SW480 (cell line): ENCODE measurements at places on chromosomes 12 and 14.

DNA sequence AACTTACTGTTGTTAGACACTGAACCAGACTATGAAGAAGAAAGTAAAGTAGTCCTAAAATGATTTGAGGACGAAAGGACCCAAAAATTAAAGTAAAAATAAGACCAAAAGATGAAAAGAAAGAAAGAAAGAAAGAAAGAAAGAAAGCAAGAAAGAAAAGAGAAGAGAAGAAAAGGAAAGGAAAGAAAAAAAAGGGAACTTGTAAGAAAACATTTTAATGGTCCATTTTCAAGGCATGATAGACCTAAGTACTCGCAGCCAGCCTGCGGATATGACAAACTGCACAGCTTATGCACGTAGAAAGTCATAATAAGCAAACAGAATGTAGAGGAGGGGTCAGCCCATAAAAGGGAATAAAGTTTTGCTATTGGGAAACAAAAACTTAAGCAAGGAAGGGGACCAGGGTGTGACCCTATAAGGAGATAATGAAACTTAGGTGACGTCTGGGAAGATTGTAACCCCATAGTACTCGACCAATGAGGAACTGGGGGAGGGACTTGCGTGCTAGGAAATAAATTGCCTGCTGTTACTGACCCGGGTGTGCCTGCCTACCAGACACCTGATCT, 59.7 kb downstream of the APOBEC1 start:
- DNase-seq = no peak

- no peak for DNase-seq
Measured at GRCh38 chr14:26905229-26905628, 307.4 kb upstream of the NOVA1 start.

DNA sequence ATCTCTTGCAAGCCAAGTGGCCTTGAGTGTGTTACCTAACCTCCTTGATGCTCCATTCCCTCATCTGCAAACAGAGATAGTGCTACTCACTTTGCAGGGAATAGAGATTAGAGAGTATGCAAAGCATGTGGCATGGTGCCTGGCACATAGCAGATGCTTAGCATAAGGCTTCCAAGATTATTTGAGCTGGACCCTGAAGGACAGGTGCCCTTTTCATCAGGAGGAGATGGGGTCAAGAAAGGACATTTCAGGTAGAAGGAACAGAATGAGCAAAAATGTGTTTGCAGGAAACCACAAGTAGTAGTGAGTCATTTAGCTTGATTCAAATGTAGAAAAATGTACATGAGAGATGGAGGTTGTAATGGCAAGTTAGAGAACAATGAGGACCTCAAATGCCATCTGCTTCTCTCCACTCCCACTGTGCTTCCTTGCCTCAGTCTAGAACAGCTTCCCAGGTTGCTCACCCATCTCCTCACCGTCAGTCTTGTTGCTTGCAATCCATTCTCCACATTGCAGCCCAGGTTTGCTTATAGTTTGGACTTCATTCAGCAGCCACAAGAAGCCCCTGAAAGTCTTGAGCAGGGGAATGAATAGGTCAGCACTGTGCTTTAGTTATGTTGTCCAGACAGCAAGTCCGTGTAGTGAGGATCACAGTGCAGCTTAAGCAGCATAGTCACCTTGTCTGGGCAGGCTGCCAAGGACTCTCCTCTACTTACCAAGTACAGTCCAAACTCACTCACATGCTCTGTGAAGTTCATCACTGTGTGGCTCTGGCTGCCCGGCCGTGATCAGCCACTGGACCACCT, 536.3 kb upstream of the CCDC196 start:
- DNase-seq = peak; percentile 39

DNA sequence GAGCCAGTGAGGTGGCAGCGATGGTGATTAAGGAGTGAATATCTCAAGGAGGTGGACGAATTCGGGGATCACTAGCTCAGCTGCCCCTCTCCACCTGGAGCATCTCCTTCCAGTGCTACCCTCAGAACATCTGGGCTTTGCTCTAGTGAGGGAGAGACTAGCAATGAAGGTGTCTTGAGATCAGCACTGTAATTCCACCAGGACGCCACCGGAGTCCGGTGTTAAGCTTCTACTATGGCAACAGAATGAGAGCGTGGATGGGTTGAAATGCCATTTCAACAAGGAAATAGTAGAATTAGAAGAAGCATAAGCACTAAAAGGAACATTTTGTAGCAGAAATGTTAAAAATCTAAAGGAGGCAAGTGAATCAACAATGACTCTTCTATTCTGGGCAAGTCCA, 61.1 kb downstream of the NTF3 start:
- DNase-seq = no peak

- no peak for DNase-seq
Measured at GRCh38 chr14:67735336-67736147, 33.9 kb downstream of the RDH12 start.

DNA sequence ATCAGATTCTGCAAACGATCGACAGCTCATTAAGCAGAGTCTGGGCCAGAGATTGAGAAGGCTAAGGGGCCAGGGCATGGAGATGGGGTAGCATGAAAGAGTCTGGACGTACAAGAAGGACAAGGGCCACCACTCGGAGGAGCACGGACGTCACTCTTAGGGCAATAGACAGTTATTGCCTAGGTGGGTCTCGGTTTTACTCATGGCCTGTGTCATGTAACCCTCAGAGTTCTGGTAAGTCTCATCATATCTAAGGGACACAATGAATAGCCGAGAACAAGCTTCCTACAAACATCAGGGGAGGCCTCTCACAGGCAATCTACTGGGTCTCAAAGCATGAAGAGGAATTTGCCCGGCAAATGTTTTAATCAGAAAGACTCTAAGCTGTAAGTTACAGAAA, 30.4 kb upstream of the ITPK1 start:
- DNase-seq = no peak

GRCh38 chr14:66514213-66514612, 6.3 kb downstream of the GPHN start:
- DNase-seq = no peak

DNA sequence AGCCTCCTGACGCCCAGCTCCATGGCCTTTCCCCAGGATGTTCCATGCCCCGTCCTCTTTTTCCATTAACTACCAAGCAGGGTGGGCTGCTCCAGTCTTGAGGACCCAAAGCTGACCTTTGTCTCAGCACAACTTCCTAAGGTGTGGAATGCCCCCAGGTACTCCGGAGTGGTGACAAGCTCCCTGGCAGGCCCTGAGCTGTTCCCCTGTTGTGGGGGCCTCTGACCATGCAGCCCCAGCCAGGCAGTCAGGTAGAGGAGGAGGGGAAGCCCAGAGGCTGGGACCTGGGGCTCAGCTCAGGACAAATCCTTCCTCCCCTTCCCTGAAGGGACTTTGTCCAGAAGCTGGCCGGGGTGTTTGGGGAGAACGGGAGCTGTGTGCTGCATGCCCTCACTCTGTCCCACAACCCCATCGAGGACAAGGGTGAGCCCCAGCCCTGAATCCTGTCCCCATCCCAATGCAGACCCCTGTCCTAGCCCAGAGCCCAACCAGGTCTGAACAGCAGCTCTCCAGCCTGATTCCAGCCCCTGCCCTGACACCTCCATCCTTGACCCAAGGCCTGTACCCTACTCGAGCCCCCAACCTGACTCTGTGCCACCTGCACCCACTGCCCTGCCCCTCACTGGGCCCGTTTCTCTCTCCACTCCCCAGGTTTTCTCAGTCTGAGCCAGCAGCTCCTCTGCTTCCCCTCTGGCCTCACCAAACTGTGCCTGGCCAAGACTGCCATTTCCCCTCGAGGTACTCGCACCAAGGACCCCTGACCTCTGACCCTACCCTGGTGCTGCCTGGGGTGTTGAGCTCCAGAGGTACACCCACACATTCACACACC, 4.4 kb downstream of the CARMIL3 start:
- no peak for DNase-seq

DNA sequence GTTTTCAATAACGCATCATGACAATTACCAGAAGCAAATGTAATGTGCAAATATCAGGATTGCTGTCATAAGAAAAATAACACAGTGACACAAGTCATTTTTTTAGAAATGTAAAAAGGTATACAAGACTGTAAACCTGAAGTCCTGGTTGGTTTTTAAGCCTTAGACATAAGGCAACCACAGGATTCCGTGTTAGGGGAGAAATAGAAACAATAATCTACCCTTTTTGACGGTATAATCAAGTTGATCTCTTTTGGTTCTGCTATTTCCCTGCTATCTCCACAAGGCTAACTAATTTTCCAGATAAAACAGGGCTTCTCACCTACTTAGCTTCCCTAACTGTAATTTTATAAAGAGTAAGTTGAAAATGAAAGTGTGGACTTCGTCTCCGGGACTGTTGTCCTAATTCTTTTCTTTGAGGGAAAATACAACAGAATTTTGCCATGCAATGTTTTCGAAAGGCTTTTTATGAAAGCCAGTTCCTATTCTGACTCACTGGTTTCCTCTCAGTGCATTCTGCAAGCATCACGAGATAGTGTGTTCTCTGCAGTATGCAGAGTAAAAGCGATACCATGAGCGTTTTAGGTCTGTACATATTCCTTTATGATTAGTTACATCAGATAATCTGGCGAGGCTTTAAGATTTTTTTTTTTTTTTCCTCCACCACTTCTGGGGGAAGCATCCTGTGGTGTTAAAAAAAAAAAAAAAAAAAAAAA, 10.6 kb downstream of the MYO1H start:
- no peak for DNase-seq

GRCh38 chr12:14148489-14149270, 167.3 kb upstream of the GRIN2B start:
- no peak for DNase-seq

DNA sequence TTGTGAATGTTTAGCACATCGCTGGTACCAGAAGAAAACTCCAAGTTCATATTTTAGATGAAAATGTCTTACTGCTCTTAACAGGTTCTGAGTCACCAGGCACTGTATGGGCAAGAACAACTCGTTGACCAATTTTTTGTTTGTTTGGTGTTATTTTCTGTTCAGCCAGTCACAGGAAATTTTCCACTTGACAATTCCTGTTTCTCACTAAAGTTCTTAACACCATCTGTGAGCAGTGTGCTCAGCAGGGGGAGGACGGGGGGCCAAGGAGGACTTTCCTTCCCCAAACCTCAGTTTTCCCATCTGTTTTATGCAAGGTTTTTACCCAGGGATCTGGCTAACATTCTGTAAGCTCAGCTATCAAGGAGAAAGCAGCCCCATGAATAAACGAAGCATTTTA, 3.0 kb downstream of the NUAK1 start:
- DNase-seq = no peak

- DNase-seq = no peak
Measured at GRCh38 chr12:52715416-52715815, 12.1 kb upstream of the KRT77 start.

DNA sequence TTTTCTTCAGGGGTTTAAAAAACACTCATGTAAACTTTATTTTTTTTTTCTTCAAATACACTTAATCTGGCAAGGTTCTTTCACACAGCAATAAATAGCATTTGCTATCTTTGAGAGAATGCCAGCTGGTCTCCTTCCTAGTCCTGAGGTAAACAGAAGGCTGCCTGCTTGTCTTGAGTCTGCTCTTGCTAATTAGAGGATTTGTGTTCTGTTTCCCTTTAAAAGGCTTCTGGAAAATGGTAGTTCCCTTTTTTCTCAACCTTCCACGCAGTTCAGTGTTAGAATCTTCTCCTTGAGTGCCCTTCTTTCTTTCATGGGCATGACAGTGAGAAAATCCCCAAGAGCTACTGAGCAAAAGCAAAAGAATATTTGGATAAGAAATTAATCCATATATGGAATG, 92.3 kb upstream of the DCN start:
- DNase-seq = no peak

DNA sequence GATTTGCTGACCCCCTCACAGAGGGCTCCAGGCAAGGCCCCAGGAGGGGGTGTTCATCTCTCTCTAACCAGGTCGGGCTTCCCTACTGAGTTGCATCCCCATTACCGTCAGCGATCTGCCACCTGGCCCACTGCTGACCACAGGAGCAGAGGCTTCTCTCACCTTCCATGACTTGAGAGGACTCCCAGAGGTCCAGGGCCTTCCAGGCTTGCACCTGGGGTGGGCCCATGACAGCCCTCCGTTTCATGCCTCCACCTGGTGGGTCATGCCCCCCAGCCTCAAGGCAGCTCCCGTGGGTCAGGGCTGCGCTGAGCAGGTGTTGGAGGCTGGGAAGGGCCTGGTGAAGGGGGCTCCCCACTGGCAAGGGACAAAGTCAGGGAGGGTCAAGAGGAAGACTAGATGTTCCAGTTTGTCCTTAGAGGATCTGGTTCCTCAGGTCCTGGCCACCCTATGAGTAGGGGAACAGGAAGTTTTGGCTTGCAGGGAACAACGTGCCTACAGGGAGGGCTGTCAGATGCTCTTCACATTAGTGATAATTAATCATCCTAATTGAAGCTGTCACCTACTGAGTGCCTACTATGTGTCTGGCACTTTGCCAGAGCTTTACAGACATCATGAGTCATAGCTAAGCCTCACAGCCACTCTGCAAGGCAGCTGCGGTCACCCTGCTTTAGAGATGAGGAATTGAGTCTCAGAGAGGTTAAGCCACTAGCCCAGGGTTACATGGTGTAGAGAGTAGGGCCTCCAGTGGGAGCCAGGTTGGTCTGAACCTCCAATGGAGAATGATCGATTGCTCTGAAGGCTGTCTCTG, 13.8 kb downstream of the NFKBIA start:
- DNase-seq = no peak

- peak; percentile 5 for DNase-seq
Measured at GRCh38 chr14:71309756-71310155, 402.5 kb downstream of the PCNX1 start.

DNA sequence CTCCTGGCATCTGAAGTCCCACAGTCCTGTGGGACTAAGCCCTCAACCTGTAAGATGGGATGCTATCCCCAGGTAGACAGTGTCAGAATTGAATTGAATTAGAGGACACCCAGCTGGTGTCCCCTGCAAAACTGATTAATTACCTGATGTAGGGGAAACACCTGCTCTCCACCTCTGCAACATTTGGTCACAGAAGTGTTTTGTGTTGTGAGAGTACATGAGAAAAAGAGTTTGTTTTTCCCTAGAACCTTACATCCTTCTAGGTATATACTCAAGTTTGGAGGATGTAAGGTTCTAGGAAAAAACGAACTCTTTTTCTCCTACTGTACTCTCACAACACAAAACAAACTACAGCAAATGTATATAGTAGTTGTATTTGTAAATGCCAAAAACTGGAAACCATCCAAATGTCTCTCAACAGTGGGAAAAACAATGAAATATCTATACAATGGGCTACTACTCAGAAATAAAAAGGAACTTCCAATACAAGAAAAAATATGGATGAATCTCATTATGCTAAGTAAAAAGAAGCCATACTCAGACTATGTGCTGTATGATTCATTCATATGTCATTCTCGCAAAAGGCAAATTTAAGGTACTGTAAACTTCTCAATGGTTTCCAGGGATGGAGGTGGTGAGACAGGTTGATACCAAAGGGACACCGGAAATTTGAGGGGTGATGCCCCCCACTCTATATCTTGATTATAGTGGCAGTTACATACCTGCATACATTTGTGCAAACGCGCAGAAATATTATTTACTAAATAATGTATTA, 160.7 kb downstream of the MED13L start:
- no peak for DNase-seq
